ENCODE measurements at places on chromosomes 3 and 15.

DNA sequence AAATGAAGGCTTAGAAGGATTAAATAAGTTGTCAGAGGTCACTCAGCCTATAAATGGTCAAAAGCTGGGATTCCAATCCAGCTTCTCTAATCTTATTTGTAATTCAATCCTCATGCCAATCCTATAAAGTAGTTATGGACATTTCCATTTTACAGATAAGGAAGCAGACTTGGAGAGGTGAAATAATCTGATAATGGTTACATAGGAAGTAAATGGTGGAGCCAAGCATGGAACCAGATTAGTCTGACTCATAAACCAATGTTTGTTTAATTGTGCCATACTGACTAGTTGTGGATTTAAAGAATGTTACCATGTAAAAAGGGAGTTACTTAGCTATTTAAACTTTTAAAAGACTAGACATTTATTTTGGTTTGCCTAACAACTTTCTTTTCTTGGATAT is 59.7 kb downstream of the KCNAB1 start:
- DNase-seq = no peak

DNA sequence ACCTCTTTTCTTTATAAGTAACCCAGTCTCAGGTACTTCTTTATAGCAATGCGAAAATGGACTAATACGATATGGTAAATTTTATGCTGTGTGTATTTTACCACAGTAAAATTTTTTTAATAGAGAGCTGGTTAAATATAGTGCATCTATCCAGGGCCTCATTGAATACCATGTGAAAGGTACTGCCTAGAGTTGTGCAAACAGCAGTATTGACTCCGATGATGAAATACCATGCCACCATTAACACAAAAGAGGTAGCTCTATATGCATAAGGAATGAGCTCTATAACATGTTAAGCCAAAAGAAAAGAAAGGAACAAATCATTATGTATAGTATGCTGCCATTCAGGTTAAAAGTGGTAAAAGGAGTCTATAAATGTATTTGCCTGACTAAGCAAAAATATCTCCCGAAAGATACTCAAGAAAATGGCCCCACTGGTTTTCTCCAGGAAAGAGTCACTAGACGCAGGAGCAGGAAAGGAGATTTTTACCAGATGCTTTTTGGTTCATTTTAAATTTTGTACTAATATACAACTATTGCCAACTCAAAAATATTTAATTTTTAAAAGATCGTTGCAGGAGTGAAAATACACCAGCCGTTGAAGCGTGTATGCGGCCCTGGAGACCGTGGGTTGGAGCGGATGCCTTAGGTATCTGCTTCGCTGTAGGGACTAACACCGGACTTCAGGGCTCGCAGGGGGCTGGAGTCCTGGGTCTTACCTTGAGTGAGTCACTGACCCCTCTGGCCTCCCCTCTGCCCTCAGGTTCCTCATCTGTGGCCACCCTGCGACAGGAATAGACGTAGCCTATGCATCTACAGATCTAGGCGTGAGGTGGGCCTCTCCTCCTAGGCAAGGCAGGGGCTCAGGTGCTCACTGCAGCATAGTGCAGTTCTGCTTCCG is 120.1 kb downstream of the CHSY1 start:
- DNase-seq = no peak

- no peak for DNase-seq
Measured at GRCh38 chr3:161796780-161797179, 300.2 kb downstream of the OTOL1 start.

DNA sequence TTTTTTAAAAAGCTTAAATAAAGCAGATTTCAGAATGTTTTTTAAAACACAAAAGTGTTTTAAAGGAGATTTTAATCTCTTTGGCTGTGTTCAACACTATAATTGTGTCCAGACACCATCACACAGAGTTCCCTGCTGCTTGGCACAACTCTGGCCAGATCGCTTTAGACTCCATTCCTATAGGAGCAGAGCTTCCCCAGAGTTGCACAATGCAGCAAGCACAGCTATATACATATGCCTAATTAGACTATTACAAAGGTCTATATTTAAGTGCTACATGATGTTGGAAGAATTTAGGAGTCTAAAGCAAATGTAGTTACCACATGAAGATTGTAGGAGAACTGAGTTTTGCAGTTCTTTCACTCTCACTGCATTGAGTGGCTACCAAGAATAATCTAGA is 11.2 kb downstream of the SLC9A9 start:
- no peak for DNase-seq

GRCh38 chr3:22594990-22595389 is 608.1 kb upstream of the UBE2E2 start:
- no peak for DNase-seq

DNA sequence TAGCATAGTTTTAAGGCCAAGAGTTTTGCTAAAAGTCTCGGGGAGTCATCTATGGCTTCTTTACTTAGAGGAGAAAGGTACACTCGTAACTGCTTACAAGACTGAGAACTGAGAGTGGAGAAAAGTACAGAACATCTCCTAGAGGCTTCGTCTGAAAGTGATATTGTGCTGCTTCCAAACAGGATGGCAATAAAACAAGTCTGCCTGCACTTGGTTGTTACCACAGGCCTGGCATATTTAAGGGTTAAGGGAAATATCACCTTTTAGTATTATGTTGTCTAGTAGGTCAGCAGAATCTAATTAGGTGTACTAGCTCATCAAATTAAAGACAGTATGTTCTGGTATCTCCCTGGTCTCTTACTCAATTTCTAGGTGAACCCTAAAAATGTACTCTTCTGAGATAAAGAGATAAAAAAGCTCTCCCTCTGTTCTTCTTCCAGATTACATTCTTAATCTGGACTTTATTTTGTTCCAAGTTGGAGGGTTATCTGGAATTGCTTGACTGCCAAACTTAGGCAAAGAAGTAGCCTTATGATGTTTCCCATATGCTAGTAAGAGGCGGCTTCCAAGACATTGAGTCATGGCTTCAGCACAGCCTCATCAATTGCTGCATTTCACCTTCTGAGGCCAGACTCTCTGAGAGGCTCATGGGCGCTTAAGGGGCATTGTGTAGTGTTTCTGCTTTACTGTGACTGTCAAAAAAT is 181.3 kb downstream of the LSAMP start:
- DNase-seq = no peak
